OCI-LY7 (cell line): ENCODE measurements at places on chromosomes 4 and X. TPM values are rescaled to one million over a fixed set of nuclear protein-coding genes. Genes with fewer than 3 reads are reported as not detected.

The PCDH11X gene
- total RNA-seq, result not detected in 2 replicates

The RNF128 gene
- not detected in 2 replicates for total RNA-seq

The SYNPO2 gene
- 0.11 and 0.15 TPM in 2 replicates for total RNA-seq

The CENPVL1 gene
- not detected in 2 replicates for total RNA-seq

The MAP7D2 gene
- total RNA-seq, result 0.13 TPM in 1 of 2 replicates, not detected in the other

The HS6ST2 gene
- not detected in 2 replicates for total RNA-seq

The GUCY1A1 gene
- not detected in 2 replicates for total RNA-seq

The CLNK gene
- 2.0 TPM in 2 replicates for total RNA-seq

The PHOX2B gene
- total RNA-seq, result not detected in 2 replicates

The EXOC1 gene
- total RNA-seq, result 33.5 and 37.0 TPM in 2 replicates

The UCP1 gene
- total RNA-seq, result not detected in 2 replicates

The CTAG1B gene
- total RNA-seq, result not detected in 2 replicates

- peak; percentile 4 for DNase-seq
Measured at GRCh38 chr4:7462509-7462971, 27.8 kb upstream of the PSAPL1 start.

GRCh38 chrX:118723376-118723775 is 4.0 kb upstream of the IL13RA1 start:
- no peak for DNase-seq

- DNase-seq, result no peak
Measured at GRCh38 chr4:76458297-76458696, 23.3 kb downstream of the SHROOM3 start.

GRCh38 chrX:41931591-41931990 is 8.2 kb upstream of the CASK start:
- no peak for DNase-seq

DNA sequence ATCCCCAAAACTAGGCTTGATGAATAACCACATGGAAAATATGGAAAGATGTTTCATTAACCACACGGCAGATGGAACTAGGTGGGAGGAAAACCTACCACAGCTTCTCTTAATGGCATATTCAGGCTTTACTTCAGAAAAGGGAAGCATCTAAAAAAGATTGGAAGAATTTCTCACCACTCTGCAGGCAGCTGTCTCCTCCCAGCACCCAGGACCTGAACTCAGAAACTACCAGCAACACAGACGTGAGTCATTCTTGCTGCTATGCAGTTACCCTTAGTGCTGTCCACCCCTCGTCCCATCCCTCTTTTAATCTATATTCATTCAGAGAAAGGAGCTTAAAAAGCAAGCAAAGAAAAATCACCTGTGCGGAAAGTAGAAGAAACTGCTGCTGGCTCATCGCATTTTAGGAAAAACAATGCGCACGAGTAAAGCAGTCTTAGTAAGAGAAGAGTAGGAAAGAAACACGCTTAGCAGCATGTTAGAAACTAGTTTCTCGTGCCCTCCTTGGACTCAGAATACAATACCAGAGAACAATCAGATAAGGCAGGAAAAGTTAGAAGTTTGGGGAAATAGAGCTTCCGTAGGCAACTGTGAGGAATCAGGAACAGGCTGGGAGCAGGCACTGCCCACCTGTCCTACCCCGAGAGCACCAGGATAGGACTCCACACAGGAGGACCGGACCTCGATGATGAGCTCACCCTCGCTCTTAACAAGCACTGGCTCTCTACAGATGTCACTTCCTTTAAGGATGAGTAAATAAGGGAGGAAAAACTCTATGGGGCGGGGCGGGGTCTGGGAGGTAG is 48.1 kb upstream of the ENPP6 start:
- no peak for DNase-seq

- no peak for DNase-seq
Measured at GRCh38 chrX:69522052-69522451, 17.9 kb downstream of the NALF2 start.

- no peak for DNase-seq
Measured at GRCh38 chr4:2141022-2141761, 82.1 kb downstream of the NAT8L start.

DNA sequence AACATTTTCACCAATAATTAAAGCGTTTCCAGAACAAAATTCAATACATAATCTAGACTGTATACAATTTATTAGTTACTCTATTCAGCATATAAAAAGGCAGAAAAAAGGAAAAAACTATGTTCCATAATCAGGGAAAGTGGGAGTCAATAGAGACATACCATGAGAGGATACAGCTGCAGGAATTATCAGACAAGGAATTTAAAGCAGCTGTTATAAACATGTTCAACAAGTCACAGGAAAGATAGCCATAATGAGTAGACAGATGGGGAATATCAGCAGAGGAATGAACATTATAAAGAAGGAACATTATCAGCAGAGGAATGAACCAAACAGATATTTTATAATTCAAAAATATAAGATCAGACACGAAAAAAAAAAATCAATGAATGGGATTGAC is 500.6 kb upstream of the RPS6KA3 start:
- no peak for DNase-seq

- no peak for DNase-seq
Measured at GRCh38 chr4:100317032-100317864, 127.0 kb upstream of the DDIT4L start.

DNA sequence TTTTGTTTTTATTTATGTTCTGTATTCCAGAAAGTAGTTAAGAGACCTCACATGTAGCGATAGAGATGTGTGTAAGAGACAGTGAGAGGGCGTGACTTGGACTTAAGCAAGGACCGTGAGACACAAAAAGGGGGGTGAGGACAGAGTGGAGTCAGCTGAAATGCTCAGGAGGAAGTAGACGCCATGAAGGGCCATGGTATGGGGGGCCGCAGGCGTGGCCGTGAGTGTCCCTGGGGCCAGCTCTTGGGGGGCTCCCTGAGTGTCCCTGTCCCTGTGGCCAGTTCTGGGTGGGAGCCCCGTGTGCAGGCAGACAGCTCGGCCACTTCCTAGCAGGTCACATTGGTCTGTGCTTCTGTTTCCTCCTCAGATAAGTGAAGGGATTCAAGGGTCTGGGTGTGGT is 23.0 kb upstream of the MSANTD1 start:
- no peak for DNase-seq

- DNase-seq, result no peak
Measured at GRCh38 chr4:124997991-124998390, 285.5 kb upstream of the ANKRD50 start.

DNA sequence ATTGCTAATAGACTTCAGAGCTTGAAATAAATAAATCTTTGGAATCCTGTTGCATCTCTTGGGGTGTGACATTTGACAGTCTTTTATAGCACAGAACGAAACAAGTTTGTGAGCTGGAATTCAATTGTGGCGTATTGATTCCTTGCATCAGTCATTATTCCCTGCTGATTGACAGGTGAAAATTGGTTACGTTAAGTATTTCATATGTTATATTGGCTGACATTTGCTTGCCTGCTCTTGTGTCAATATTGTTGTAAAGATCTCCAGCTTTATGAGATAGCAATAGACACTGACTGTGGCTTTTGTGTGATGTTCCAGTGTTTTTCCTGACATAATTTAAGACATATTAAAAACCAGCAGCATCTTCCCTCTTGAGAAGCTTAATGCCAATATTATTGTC is 644.4 kb upstream of the FAM241A start:
- DNase-seq, result no peak

DNA sequence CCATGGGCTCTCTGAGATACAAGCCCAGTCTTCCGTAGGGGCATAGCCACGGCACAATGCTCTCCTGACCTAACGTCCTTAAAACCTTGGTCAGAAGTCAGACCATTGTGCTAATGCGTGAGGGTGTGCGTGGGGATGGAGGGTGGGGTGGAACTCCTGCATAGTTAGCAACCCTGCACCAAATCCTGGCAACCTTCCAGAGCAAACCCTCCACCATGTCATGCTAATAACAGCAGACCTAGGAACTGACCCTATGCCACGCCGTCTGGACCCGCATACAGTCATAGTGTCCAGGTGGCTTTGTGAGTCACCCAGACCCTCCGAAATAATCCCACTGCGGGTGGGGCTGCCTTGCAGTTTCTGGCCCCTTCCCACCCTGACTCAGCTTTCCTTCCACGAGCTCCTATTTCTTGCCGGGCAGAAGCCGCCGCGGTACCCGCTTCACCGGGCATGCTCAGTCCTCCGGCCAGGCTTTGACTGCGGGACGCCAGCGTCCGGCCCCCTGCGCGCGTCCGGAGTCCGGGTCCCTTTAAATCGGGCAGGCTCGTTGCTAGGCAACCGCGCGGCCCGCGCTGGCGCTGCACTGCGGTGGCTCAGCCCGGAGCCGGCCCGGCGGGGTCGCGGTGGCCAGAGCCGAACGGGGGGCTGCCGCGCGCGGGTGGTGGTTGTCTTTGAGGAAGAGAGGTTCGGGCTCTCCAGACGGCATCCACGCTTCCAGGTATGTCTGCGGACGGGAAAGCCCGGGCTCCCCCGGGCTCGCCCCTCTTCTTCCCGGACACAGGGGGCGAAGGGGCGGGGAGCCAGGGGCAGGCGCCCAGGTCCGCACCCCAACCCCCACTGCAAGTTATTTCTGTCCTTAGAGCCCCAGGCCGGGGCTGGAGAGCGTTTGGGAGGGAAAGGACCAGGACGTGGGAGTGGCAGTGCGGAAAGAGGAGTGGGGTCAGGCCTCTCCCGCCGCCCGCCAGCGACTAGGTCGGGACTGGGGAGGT is at the start of gene CCDC160:
Gene CCDC160, plus strand, starts transcription at position 557 of the 989 bp plus-strand sequence. CDS start 7,619 bp downstream, outside the sequence.
- no peak for DNase-seq

- no peak for DNase-seq
Measured at GRCh38 chr4:41349021-41349420, 92.3 kb downstream of the UCHL1 start.

DNA sequence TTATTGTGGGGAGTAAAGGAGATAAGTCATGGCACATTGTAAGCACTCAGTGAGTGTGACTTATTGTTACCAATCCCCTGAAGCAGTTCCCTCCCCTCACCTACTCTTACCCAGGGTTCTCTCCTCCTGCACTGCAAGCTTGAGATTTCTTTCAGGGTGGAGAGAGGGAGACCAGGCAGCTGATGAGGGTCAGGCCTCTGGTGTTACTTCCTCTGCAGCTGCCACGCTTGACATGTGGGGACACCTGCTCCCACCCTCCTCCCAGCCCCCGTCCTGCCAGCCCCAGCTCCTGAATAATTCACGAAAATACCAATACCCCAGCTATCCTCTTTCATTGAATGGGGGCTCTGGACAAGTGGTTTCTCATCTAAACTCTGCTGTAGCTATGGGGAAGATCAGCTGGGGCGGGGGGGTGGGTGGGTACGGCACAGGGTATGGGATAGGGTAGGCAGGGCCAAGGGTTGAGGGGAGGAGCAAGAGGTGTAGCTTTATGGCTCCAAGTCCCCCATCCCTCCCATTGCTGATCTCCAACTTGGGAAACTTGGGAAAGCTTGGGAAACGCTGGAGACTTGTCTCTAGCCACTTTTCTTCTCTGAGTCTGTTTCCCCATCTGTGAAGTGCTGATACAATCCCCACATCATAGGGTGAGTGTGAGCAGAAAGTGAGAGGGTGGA is 148.5 kb upstream of the PJA1 start:
- DNase-seq, result peak; percentile 0

DNA sequence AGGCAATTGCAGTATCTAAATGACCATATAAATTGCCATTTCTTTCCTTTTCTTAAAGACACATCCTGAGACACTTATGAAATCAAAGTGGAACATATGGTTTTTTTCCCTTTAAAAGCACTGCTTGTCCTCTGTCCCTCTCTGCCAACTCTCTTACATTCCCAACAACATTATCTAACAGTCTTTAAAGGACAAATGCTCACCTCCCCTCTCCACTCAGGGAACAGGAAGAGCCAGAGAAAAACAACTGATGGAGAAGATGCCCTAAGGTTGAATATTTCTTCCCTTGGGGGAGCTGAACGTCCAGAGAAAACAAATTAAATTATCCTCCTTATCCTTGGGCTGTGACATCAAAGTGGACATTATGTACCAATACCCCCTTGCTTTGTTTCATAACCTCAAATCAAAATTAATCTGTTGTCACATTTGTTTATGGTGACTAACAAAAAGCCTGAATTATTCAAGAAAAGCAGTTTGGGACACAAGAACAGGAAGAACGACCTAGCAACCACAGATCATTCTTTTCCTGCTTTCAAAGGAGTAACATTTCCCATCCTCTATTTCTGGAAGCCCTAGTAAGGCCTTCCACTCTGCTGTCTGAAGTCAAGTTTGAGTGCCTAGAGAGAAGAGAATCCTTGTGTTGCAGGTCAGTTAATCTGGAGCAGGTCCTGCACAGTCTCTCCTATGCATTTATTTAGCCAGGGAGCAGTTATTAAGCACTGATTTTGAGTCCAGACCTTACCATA is 52.6 kb upstream of the PAGE1 start:
- no peak for DNase-seq

GRCh38 chr4:40843696-40844095 is 93.9 kb downstream of the NSUN7 start:
- peak; percentile 14 for DNase-seq

DNA sequence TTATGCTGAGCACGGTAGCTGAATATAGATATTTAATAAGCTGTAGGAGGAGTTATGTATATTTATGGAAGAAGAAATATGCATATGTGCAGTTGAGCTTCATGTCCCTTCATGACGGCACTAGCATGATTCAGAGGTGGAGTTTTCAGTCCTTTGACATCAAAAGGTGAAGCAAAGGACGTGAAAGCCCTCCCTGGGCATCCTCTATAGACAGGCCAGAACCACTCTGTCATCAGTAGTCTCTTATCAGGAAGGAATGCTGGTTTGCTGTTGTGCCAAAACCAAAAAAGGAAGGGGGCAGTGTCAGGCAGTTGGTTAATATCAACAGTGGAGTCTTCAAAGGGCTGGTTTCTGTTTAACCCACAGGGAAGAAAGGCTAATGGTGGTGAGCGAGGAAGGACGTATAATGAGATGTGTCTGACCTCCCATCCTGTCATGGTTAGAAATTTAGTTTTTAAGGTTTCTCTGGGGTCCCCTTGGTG is 23.5 kb upstream of the IL2 start:
- no peak for DNase-seq

DNA sequence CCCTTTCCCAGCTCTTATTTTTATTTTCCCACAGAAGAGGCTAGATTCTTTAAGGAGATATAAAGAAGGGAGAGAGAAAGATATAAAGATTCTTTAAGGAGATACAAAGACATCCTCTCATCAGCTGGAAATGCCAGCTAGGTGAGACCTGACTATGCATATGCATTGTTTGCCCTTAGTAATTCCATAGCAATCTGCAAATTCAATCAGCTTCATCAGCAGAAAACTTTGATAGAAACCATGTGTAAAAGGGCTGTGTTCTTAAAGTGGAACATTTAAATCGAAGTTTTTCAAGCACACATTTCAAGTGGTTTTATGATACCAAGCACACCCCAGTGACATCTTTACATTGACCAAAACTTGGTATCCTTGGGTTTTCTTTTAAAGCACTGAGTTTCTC is 24.1 kb downstream of the FHL1 start:
- no peak for DNase-seq

- DNase-seq, result no peak
Measured at GRCh38 chrX:9614016-9614415, 149.2 kb downstream of the TBL1X start.

DNA sequence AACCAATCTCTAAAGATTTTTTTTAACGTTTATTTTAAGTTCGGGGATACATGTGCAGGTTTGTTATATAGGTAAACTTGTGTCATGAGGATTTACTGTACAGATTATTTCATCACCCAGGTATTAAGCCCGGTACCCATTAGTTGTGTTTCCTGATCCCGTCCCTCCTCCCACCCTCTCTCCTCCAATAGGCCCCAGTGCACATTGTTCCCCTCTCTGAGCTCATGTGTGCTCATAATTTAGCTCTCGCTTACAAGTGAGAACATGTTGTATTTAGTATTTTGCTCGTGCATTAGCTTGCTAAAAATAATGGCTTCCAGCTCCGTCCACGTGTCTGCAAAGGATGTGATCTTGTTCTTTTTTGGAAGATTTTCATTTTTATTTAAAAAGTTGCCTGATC is 2309.4 kb upstream of the AGA start:
- DNase-seq, result no peak
